ENCODE measurements at places on chromosomes 2 and 18. TPM values are rescaled to one million over a fixed set of nuclear protein-coding genes. Genes with fewer than 3 reads are reported as not detected.

OTX1 gene
- not detected for total RNA-seq

PPP1R7 gene
- total RNA-seq, result 77.7 TPM

LINC00305 gene
- total RNA-seq, result not detected

AKAIN1 gene
- not detected for total RNA-seq

PARD6G gene
- 1.3 TPM for total RNA-seq

IL1RN gene
- total RNA-seq, result 0.59 TPM

ERFE gene
- 0.62 TPM for total RNA-seq

UBXN2A gene
- 22.4 TPM for total RNA-seq

CCL20 gene
- not detected for total RNA-seq

MAP3K19 gene
- total RNA-seq, result not detected

TRABD2A gene
- 0.54 TPM for total RNA-seq

REG1B gene
- total RNA-seq, result not detected

MPP4 gene
- not detected for total RNA-seq

NCKAP5 gene
- total RNA-seq, result 10.6 TPM

ERMN gene
- total RNA-seq, result not detected

PLEKHH2 gene
- total RNA-seq, result 5.2 TPM

SERPINB13 gene
- total RNA-seq, result not detected
